ENCODE measurements at places on chromosomes 5 and 9. TPM values are rescaled to one million over a fixed set of nuclear protein-coding genes. Genes with fewer than 3 reads are reported as not detected.

DNA sequence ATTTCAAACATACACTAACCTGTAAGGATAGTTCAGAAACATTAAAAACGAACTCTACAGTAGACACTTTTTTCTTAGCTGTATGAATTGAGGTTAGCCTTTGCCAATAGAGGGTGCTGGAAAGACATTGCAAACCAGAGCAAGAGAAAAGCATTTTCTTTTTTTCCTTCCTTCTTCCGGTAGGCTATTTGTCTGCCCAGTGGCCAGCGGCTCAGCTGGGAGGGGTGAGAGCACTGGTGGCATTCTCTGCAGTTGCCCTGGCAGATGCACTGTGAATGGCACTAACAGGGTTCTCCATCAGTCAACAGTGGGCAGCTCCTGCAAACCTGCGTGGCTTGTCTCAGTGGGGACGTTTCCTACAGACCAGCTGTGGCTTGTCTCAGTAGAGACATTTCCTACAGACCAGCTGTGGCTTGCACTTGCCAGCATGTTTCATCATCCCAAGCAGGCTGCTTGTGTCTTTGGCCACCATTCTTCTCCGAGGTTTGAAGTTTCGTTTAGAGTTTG, 984.5 kb upstream of the CDH18 start:
- peak; percentile 31 for DNase-seq

The IL4 gene
- total RNA-seq, result not detected

The NAIP gene
- 17.4 TPM for total RNA-seq

DNA sequence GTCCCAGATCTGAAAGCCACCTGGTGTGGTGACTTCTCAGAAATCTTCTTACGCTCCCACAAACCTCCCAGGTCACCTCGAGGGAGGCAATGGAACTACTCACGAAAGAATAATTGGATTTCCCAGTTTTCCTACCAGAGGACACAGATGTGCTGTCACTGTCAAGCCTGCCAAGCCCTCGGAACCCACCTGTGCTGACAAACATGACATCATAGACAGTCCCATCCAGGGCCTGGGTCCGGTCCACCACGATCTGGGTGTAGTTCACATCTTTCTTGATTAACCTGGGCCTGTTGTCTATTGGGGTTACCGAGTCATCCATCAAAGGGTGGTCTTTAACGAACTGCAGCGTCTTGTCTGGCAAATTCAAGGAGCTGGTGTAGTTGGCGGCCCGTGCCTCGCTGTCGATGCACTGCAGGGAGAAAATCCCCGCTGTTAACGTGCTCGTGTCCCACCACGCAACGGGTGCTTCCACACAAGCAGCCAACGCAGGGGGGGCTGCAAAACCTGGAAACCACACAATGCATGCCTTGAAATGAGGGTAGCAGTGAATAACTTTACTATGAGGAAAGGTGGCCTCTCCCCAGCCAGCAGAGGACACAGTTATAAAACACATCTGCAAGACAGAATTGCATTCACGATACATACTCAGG, 69.0 kb downstream of the SECISBP2 start:
- no peak for DNase-seq

The DOCK2 gene
- total RNA-seq, result 4.2 TPM
